Heart left ventricle (tissue), 16 donors: ENCODE measurements at places on chromosomes 2 and 18. TPM values are rescaled to one million over a fixed set of nuclear protein-coding genes. Genes with fewer than 3 reads are reported as not detected.

The NOP58 gene
- 21.1 TPM for total RNA-seq

- peaks cover 10% of the 10 kb centered on the region for H3K4me1 ChIP-seq
- H3K36me3 ChIP-seq: no peaks in the 10 kb centered on the region
- H3K27ac ChIP-seq: peak overlapping the region; percentile 100
- no peaks in the 10 kb centered on the region for H3K27me3 ChIP-seq
Observed at GRCh38 chr2:28390241-28390745, 2.4 kb upstream of the FOSL2 start.

DNA sequence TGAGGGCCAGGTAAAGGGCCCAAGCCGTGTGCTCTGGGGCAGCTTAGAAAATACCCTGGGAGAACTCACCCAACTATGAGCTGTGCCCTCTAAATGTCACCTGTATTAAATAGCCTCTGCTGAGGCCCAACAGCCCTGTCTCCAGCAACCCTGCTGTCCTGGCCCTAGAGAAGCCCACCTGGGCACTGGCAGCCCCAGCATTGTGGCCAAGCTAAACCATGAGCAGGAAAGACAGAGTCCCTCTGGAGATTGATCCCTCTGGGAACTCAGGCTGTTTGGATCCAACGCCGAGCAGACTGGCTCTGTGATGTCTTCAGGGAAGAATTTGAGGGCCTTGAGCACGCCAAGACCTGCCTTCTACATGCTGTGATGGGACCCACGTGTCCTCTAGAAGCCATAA is 126.5 kb downstream of the TTC32 start:
- H3K4me1 ChIP-seq: peaks cover 3% of the 10 kb centered on the region
- no peaks in the 10 kb centered on the region for H3K27me3 ChIP-seq

The ATRAID gene
- total RNA-seq: 103 TPM
